ENCODE measurements at places on chromosomes 3 and 15. TPM values are rescaled to one million over a fixed set of nuclear protein-coding genes. Genes with fewer than 3 reads are reported as not detected.

Gene ILDR1
- total RNA-seq = not detected

- no peak for DNase-seq
Observed at GRCh38 chr15:98442901-98443300, 205.4 kb upstream of the IGF1R start.

Gene OR5K2
- total RNA-seq = not detected

- no peak for DNase-seq
Observed at GRCh38 chr3:118781232-118781631, 253.4 kb downstream of the IGSF11 start.

DNA sequence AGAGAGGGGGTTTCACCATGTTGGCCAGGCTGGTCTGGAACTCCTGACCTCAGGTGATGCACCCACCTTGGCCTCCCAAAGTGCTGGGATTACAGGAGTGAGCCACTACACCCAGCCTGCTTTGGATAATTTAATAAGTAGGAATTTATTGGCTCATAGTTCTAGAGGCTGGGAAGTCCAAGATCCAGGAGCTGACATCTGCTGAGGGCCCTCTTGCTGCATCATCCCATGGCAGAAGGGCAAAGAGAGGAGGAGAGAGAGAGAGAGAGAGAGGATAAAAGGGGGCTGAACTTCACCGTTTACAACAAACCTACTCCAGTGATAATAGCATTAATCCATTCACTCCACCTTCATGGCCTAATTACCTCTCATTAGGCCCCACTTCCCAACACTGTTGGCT lies 62.0 kb upstream of the HES1 start:
- DNase-seq = no peak

GRCh38 chr3:184485906-184486305 lies 75.7 kb upstream of the EPHB3 start:
- no peak for DNase-seq

Gene LIPC
- total RNA-seq = 4.0 TPM

Measured in Caki2 (cell line).